GM18507 (cell line): ENCODE measurements at places on chromosomes 12 and 14.

DNA sequence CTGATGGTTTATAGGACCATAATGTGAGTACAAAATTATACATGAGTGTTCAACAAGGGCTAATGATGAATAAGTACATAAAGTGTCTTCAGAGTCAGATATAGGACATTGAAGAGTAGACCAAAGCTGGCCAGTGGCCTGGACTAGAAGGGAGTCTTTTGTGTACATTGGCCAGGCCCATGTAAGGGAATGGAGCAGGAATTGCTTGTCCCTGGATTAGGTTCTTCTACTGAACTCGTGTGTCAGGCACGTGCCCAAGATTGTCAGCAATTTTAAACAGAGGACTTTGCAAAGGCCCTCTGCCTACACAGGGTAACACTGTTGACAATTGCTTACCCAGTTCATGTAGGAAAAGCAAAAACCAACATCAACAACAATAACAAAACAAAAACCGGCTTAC is 196.0 kb upstream of the SEL1L start:
- DNase-seq, result no peak

- DNase-seq, result no peak
These were observed 220.2 kb upstream of the NAV3 start for GRCh38 chr12:77610446-77610845.

DNA sequence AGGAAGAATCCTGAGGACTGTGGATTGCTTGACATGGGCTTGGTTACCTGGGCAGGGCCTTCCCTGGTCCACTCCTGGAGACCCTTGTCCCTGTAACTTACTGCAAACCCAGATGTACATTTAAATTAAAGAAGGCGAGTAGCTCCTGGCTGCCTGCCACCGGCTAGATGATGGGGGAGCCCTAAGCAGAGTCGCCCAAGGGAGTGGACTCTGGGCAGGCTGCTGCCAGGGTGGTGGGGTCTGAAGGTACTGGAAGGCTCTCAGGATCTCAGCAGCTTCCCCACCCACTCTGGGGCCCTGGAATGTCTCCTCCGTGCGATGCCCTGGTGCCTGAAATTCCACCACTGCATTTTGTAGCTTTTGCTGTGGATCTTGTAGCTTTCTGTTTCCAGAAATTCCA is 74.7 kb downstream of the FBXL14 start:
- DNase-seq, result no peak

DNA sequence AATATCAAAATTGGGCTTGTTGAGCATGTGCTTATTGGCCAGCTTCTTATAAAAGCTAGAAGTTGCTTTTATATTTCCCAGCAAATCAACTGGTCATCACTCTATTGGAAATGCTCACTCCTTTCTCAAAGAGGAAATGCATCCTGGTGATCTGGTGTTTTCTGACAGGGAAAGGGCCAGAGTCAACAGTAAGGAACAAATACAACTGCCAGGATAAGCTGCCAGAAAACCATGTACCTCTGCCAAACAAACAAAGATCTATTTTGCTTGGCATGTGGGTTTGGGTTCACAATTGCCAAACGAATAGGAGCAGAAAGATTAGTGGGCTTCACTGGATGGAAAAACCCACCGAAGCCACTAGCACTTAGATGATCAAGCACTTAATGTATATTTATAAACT is 126.9 kb upstream of the PDZRN4 start:
- DNase-seq, result no peak

DNA sequence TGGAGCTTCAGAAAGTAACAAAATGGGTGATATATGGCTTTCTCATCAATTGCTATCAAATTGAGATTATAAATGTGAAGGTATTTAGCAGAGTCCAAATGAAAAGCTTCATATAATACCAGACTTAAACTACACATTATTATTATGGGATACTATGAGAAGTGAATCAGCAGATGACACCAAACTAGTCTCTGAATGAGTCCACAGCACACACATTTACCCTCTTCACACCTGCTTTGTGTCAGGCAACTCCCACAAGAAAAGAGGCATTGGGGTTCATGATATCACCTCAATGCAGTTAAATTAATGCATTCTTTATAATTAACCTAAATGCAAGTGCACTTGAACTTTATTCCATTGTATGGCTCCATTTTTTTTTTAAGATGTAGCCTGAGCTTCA is 330.5 kb downstream of the BCL11B start:
- no peak for DNase-seq
